ENCODE measurements at places on chromosomes 11 and 22. TPM values are rescaled to one million over a fixed set of nuclear protein-coding genes. Genes with fewer than 3 reads are reported as not detected.

MMP10 gene
- not detected for total RNA-seq

SLC5A12 gene
- total RNA-seq, result not detected

RBMXL2 gene
- total RNA-seq, result not detected

KRTAP5-2 gene
- not detected for total RNA-seq

CLCF1 gene
- 5.4 TPM for total RNA-seq

TPH1 gene
- total RNA-seq, result 0.45 TPM

SLN gene
- not detected for total RNA-seq

NXPE1 gene
- not detected for total RNA-seq

CRYBB2 gene
- total RNA-seq, result not detected

PGR gene
- total RNA-seq, result 0.30 TPM

LUZP2 gene
- 0.15 TPM for total RNA-seq

CRYAB gene
- total RNA-seq, result 20.0 TPM

TBX1 gene
- total RNA-seq, result under 0.01 TPM

OR5AP2 gene
- not detected for total RNA-seq

DGCR2 gene
- 36.0 TPM for total RNA-seq

IFITM10 gene
- not detected for total RNA-seq

VSTM5 gene
- 0.67 TPM for total RNA-seq

TMPRSS4 gene
- total RNA-seq, result not detected

NAALADL1 gene
- total RNA-seq, result 41.6 TPM

MIF gene
- total RNA-seq, result 718 TPM

TIGD3 gene
- not detected for total RNA-seq

PRR33 gene
- not detected for total RNA-seq

B4GAT1 gene
- total RNA-seq, result 41.0 TPM

TEX54 gene
- total RNA-seq, result not detected

FJX1 gene
- total RNA-seq, result 34.1 TPM

OR5P2 gene
- not detected for total RNA-seq

PAK1 gene
- total RNA-seq, result 48.0 TPM

MPEG1 gene
- total RNA-seq, result not detected

TMPRSS6 gene
- not detected for total RNA-seq

TMEM121B gene
- total RNA-seq, result under 0.01 TPM

ZNF280B gene
- 1.2 TPM for total RNA-seq

TESMIN gene
- 3.4 TPM for total RNA-seq

OR2AG2 gene
- under 0.01 TPM for total RNA-seq

ANO5 gene
- under 0.01 TPM for total RNA-seq

OR6T1 gene
- total RNA-seq, result not detected

OR10A6 gene
- total RNA-seq, result not detected

PGM2L1 gene
- total RNA-seq, result 0.74 TPM

MMP12 gene
- not detected for total RNA-seq

CRYBB3 gene
- not detected for total RNA-seq

Data from bronchus fibroblast of lung (primary cell).